ENCODE measurements at places on chromosomes 12 and 14. TPM values are rescaled to one million over a fixed set of nuclear protein-coding genes. Genes with fewer than 3 reads are reported as not detected.
A peak's percentile ranks its signal among the peaks of the same experiment; 100 is the strongest.

GRCh38 chr12:67876305-67876915 lies 112.8 kb upstream of the IFNG-AS1 start:
- no peak for DNase-seq

DNA sequence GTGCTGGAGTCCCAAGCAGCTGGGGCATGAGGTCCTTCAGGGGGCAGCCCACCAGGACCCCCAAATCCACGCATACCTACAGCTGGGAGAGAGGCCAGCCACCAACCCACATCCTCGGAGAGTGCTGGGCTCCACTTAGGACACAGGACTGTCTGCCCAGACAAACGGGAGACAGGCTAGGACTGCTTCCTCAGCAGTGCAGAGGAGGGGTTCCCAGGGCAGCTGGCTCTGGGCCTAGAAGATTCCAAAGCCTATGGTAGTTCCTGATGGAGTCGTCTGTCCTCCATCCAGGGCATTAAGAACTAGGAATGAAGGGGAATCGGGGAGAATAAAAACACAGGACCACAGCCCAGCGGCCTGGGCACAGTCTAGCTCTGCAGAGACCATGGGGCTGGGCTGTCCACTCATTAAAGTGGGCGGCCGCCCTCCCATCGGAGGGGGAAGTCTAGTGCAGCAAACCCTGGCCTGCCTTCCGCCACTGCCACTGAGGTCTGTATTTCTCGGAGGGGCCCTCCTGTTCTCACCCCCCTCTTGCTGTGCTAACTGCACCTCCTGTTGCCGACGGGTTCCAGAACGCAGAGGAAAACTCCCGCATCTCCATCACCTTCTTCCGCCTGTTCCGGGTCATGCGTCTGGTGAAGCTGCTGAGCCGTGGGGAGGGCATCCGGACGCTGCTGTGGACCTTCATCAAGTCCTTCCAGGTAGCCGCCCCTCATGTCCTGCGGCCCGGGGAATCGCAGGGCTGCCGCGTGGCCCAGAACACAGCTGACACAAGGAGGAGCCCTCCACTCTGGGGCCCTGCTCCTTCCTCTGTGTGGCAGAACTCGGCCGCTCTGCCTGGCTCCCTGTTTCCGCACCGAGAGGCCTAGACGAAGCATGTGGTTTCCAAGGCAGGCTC lies 143.5 kb upstream of the FKBP4 start:
- DNase-seq: no peak

- no peak for DNase-seq
Measured at GRCh38 chr14:54225457-54226060, 171.2 kb upstream of the CDKN3 start.

- DNase-seq: no peak
Measured at GRCh38 chr12:66335746-66336145, 33.5 kb downstream of the HELB start.

GRCh38 chr12:106106892-106107291 lies 31.9 kb downstream of the NUAK1 start:
- no peak for DNase-seq

DNA sequence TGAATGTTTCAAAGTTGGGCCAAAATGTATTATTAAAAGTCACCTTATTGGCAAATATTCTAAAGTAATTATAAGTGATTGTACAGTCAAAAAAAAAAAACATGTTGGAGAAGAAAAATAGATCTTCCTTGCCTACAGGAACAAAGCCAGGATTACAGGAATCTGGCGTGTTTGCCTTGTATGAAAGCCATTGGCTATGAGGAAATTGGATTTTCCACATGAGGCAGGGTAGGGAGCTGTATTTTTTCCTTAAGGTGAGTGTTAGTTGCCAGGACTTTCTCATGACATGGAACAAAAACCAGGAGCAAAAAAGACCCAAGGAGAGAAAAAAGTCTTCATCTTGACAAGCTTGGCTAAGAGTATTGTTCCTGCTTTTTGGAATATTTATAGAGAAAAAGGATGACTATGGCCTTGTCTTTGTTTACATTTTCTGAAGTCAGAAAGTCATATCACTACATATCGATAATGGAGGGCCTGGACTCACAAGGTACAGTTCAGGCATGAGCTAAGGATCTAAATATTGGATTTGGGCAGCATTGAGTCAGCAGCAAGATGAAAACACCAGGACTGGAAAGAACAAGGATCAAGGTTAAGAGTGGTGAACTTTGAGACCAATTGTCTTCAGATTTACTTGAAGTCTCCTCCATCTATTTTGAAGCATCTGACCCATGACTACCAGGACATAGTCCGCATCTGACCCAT lies 68.4 kb upstream of the FLRT2 start:
- DNase-seq: no peak

GRCh38 chr14:68894802-68895703 lies 84.0 kb downstream of the ACTN1 start:
- DNase-seq: peak; percentile 24

DNA sequence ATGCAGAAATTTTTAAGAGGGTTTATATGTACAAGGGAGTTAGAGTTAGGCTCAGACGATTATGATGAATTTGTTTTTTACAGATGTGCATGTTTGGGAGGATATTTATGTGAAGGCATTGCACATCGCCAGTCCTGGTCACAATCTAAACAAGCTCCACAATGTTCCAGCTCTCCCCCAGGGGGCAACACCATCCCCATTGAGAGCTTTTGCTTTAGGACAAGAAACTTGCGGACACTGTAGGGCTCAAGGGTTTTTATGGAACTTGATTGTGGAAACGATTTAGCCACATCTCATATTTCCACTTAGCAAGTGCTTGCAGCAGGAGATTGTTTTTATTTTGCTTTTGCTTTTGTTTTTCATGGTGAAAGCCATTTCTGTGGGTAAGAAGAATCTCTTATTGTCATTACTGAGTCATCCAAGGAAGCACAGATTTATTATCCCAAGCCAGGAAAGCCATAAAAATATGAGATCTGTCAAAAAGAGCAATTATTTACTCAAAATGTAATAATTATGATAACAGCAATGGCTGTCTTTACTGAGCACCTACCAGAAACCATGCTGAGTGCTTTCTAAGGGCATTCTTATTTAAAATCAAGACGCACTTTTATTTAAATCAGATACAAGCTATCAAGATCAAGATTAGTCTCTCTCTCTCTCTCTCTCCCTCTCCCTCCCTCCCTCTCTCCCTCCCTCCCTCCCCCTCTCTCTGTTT lies 276.7 kb upstream of the SRRM4 start:
- no peak for DNase-seq

- DNase-seq: no peak
Measured at GRCh38 chr14:94016446-94016976, 9.6 kb upstream of the OTUB2 start.

DNA sequence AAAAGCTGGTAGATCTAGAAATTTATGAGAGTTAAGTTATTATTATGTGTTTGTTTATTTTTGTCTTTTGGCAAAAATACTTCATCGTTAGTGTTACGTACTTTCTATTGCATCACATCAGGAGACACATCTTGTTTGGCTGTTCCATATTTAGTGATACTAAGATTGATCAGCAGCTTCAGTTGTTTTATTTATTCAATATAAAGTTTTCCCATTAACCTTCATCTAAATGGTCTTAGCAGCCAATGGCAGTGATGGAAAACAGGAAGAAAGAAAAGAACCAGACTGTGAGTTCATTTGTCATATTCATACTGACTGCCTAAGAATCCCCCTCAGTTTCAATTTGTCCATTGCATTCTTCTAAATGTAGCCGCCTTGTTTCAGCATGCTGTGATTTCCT lies 122.3 kb downstream of the METTL25 start:
- no peak for DNase-seq

- no peak for DNase-seq
Measured at GRCh38 chr12:5864301-5864700, 80.8 kb downstream of the ANO2 start.

The PRDM4 gene
- 40.4 TPM for total RNA-seq

The CNTN1 gene
- total RNA-seq: not detected

The PDE3A gene
- total RNA-seq: not detected
